HTR-8/SVneo (cell line): ENCODE measurements at places on chromosomes 6 and 20.

- no peak for DNase-seq
Measured at GRCh38 chr6:5279891-5280338, 18.6 kb downstream of the FARS2 start.

- DNase-seq = no peak
Measured at GRCh38 chr6:38184585-38185080, 365.1 kb downstream of the ZFAND3 start.

- DNase-seq = peak; percentile 48
Measured at GRCh38 chr20:60046011-60046413, 87.8 kb downstream of the CDH26 start.

GRCh38 chr6:3585320-3585935, 128.6 kb upstream of the SLC22A23 start:
- peak; percentile 44 for DNase-seq

- DNase-seq = no peak
Measured at GRCh38 chr6:50826803-50827202, 8.1 kb downstream of the TFAP2B start.

DNA sequence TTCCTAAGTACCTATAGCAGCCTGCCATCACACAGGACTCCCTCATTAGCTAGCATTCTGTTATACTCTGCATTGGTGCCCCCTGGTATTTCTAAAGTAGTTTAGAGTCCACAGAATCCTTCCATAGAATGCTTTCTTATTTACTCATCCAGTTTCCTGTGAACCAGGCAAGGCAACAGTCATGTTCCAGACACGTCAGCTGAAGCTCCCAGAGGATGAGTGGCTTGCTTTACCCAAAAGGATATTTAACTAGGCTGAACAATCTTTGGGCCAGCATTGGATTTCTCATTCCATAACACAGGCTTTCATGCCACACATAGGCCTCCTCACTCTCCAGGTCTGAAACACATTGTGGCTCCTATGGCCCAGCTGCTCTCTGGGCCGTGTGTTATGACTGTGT, 203.8 kb upstream of the MAP3K7 start:
- DNase-seq = peak; percentile 1
